ENCODE measurements at places on chromosomes 11 and 22.

GRCh38 chr22:39693943-39694500, 123.5 kb downstream of the CACNA1I start:
- no peak for DNase-seq

- no peak for DNase-seq
Observed at GRCh38 chr11:117290809-117291396, at the start of gene BACE1-AS. Gene BACE1-AS (plus strand): TSS chr11:117291346.

- no peak for DNase-seq
Observed at GRCh38 chr11:77107950-77108349, 5.3 kb downstream of the OMP start.

- no peak for DNase-seq
Observed at GRCh38 chr11:11366793-11367192, 13.7 kb upstream of the CSNK2A3 start.

- peak; percentile 63 for DNase-seq
Observed at GRCh38 chr11:67024410-67024809, 1.5 kb downstream of the SYT12 start.

- DNase-seq = peak; percentile 52
Observed at GRCh38 chr22:50314455-50315288, 7.2 kb upstream of the PLXNB2 start.

- DNase-seq = no peak
Observed at GRCh38 chr11:18669711-18670110, 28.9 kb upstream of the TMEM86A start.

- peak; percentile 23 for DNase-seq
Observed at GRCh38 chr22:17639247-17639741, 737 bp downstream of the BCL2L13 start.

DNA sequence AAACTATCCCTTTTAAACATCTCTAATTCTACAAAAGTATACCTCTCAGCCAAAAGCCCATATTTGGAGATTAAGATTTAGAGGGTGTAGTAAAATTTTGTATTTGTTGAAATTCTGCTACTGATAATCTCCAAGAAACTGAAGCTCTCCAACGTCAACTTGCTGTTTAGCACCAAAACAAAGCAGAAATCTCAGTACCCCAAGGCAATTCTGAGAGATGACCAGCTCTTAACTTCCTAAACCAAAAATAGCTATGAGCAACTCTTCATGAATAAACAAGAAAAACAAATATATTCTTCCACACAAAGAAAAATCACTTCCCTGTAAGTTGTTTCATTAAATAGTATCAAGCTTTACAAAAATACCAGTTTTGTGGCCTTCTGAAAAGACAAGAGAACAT, 13.3 kb downstream of the RRAS2 start:
- DNase-seq = no peak

DNA sequence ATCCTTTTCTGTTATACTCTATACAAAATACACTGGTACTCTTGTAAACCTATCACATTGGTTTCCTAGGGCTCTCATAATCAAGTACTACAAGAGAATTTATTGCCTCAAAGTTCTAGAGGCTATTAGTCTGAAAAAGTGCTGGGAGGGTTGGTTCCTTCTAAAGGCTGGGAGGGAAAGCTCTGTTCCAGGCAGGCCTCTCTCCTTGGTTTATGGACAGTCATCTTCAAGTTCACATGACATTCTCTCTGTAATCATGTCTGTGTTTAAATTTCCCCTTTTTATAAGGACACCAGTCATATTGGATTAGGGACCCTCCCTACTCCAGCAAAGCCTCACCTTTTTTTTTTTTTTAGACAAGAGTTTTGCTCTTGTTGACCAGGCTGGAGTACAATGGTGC, 9.1 kb downstream of the SLC36A4 start:
- DNase-seq = no peak

DNA sequence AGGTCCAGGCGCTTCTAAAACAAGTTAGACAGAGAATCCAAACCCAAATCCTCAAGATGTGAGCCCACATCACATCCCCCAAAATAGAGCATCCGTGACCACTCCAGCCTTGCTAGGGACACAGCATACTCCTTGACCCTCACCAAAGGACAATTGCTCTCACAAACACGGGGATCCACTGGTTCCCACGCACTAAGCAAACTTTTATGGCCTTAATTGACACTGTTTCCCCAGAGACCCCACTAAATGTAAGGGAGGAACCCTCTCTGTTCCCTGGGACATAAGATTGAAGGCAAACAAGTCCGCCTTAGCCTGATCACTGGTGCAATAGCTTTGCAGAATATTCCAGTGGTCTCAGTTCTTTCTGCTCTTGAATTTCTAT, 20.1 kb downstream of the ZNF74 start:
- DNase-seq = no peak

DNA sequence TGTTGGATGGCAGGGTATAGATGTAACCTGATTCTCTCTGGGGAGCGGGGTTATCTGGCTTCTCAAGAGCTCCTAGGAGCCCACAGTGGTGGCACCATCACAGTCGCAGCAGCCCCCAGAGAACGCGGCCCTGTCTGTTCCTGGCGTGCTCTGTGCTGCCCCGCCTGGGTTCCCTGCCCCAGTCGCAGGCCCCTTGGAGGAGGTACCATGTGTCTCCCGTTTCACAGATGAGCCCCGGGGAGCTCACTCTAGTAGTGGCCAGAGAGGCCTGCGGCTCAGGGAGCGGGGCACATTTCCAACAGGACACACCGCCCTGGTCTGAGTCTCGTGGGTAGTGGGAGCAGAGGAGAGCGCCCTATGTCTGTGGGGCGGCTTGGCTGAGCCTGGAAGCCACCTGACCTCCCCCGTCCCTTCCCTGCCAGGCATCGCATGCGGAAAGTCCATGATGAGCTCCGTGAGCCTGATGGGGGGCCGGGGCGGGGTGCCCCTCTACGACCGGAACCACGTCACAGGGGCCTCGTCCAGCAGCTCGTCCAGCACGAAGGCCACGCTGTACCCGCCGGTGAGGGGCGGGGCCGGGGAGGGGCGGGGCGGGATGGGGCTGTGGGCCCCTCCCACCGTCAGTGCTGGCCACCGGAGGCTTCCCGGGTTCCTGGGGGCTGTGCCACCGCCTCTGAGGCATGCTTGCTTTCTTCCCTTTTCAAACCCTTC, 21.0 kb upstream of the PPP6R3 start:
- DNase-seq = no peak

DNA sequence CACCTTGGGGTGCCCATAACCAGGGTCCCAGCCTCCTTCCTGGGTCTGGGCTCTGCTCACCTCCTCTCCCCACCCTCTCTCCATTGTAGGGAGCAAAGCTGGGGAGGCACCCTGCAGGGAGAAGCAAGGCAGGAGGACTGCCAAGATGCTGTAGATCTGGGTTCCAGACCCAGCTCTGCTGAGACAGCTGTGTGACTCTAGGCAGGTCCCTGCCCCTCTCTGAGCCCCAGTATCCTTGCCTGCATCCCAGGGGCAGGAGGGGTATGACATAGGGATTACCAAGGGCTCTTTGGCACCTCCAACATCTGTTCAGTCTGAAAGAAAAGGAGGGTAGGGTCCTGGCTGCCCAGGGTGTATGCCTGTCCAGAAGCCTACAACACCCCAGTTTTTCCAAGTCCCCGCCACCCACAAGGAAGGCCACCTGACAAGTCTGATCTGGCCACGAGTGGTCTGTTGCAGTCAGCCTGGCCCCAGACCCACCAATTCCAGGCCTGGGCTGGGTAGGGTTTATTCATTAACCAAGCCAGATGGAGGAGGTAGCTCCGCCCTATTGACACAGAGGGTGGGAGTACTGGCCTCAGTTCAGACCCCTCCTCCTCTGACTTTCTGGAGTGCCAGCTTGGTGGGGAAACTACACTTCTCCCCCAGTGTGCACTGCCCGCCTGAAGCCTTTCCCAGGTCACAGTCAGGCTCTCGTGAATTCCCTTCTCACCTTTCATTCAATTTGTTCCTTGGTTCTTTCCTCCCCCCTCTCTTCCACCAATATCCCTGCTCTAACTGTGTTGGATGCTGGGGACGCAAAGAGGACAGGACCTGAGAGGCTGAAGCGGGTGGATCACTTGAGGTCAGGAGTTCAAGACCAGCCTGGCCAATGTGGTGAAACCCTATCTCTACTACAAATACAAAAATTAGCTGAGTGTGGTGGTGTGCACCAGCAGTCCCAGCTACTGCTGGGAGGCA, 15.0 kb downstream of the STARD10 start:
- DNase-seq = no peak

- DNase-seq = no peak
Observed at GRCh38 chr11:87926250-87926970, 248.8 kb downstream of the RAB38 start.

GRCh38 chr22:25663654-25664053, 78.3 kb upstream of the MYO18B start:
- DNase-seq = no peak

DNA sequence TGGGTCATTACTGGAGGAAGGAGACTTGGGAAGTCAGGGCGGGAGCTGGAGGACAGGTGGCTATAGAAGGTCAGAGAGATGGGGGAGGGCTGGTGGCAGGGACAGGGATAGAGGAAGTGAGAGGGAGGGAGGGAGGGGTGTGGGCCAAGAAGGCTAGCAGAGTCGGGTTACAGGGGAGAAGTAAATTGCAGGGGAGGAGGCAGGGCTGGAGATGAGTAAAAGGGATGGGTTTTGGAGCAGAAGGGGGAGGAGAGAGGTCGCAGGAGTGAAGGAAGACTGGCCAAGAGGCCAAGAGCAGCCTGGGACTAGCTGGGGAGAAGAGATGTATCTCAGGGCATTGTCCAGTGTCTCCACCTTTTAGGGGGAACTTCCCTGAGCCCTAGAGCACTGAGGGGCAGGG, 33.0 kb downstream of the LRRC10B start:
- DNase-seq = no peak

DNA sequence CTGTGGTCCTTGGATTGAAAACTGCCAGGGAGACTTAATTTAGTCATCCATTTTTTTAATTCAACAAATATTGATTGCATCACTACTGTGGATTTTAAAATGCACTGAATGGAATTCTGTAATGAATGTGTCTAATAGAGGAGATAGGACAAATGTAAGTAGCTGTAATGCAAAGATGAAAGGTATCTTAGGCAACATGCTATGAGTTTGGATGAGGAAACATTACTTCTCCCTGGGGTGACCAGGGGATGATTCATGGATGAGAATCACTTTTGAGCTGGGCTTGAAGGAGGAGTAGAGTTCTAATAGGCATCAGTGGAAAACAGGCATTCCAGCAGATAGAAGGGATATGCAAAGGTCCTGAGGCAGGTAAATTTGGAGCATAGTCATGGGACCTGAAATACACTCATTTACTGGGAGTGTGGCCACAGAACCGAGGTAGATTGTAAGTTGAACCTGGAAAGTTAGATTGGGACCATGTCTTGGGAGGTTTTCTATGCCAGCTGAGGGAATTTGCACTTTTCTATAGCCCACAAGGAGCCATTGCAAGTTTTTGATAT, 43.4 kb downstream of the PKNOX2 start:
- DNase-seq = no peak

GRCh38 chr11:64687204-64687603, 35.8 kb downstream of the NRXN2 start:
- no peak for DNase-seq

GRCh38 chr11:54944211-54944610, 237.6 kb downstream of the OR4A5 start:
- DNase-seq = no peak

- no peak for DNase-seq
Observed at GRCh38 chr11:99260696-99261095, 239.9 kb downstream of the CNTN5 start.

- no peak for DNase-seq
Observed at GRCh38 chr11:128904656-128905344, 13.6 kb downstream of the KCNJ5 start.

DNA sequence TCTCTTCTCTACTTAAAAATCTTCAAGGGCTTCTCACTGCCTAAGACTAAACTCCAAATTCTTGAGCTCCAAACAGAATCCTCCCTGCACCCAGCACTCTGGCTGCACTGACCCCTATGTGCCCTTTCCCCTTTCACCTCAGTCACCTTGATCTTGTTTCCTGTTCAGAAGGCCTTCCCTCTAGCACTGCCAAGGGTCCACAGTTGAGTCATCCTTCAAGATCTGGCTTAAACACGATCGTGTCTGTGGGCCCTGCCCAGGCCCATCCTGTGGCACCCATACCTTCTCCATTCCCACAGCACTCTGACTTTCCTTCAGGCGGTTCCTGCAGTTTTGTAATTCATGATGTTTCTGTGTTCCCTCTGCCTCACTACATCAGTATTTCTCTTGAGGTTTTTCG, 129.2 kb downstream of the ARL14EP start:
- no peak for DNase-seq

DNA sequence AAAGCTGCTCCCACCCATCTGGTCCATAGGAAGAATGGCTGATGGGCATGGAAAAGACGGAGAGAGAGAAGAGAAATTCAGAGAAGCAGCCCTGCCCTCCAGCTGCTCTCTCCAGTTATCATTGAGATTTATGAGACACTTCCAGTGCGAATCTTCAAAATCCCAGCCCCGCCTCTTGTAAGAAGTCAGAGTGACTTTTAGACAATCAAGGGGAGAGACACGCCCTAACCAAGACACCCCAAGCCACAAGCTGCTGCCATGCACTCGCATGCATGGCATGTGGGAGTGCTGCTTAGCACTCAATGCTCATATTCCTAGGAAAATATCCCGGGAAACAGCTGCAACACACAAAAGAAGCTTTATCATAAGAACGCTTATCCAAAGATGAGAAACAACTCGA, 110.6 kb upstream of the BID start:
- no peak for DNase-seq

DNA sequence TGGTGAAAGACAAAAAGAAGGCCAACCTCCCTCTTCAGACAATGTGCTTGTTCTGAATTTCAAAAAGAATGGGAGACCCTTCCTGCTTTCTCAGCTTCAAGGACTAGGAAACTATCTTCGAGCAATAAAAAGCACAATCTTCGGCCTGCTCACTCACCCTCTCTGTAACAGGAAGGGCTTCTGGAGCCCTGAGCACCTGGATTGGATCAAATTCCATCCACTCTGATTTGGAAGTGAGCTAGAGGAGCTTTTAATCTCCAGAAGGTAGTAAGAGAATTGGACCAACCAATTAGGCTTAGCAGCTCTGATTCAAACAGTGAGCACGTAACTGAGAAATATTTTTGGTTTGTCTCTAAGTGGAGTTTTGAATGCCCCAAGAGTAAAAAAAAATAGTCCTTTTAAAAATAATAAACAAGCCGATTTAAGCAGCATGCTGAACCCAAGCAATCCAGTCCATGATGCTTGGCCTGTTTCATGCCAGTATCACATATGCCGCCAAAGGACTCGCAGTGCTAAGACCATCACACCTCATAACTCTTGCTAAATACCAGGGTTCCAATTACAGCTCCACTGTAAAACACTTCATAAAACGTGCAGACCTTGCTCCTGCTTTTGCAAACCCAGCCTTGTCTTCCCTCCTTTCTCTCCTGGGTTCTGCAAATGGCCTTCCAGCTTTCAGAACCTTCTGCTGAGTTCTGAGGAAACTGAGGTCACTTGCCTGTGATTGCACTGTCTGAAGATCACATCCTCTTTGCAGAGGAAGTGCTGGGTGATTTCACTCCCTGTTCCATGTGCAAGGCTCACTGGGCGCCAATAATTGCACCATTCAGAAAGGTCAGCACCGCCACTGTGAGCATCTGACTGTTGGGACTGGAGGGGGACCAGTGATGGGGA, 74.4 kb downstream of the SLC1A2 start:
- DNase-seq = no peak

DNA sequence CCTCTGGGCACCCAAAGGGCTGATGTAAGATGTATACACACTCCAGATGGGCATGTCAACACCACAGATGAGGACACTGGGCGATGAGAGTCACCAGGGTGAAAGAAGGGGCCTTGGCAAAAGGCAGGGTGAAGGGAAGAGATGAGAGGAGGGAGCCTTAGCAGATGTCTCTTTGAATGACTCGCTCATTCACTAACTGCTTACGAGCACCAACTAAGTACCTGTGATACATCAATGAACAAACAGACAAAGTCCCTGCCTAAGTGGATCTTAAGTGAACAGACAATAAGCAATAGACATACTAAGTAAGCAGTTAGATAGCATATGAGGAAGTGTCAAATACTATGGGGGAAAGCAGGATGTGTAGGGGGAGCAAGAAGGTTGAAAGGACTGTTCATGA, 7.5 kb downstream of the ME3 start:
- DNase-seq = no peak

Data from central memory CD4-positive, alpha-beta T cell (primary cell).